ENCODE measurements at places on chromosomes 1 and 21. TPM values are rescaled to one million over a fixed set of nuclear protein-coding genes. Genes with fewer than 3 reads are reported as not detected.

- H3K36me3 ChIP-seq: no peaks in the 10 kb centered on the region
- no peaks in the 10 kb centered on the region for H3K27me3 ChIP-seq
- H3K4me1 ChIP-seq: peaks cover 26% of the 10 kb centered on the region
- H3K4me3 ChIP-seq: peak overlapping the region; percentile 76
Measured at GRCh38 chr1:44355582-44356305, 687 bp upstream of the ERI3 start.

DNA sequence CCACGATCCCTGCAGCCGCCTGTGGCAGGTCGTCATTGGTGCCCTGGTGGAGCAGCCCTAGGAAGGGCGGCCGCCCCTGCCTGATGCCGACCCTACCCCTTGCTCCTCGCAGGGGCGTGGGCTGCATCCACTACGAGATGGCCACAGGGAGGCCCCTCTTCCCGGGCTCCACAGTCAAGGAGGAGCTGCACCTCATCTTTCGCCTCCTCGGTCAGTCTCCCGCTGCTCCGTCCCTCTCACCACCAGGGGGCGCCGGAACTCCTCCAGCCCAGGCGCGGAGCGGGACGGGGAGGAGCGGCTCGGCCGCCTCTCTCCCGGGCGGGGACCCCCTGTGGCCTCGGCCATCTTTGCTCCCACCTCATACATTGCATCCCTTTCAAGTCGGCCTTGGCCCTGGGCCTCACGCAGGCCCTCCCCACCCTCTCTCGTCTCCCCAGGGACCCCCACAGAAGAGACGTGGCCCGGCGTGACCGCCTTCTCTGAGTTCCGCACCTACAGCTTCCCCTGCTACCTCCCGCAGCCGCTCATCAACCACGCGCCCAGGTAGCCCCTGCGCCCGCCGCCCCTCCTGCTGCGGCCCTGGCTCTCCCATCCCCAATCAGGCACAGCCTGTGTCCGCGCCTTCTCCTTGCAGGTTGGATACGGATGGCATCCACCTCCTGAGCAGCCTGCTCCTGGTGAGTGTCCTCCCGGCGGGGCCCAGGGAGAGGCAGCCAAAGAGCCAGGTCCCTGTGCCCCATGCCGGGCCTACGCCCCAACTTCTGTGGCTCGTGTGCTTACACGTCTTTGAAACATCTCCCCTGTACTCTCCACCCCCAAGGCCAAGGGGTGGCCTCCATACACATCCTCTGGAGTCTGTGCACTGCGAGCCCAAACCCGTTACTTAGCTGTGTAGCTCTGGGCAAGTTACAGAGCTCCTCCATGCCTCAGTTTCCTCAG lies 24.7 kb downstream of the CDK18 start:
- H3K27me3 ChIP-seq: peaks cover 9% of the 10 kb centered on the region
- H3K4me1 ChIP-seq: peaks cover 10% of the 10 kb centered on the region
- no peak for DNase-seq
- peak overlapping the region; percentile 46 for H3K4me3 ChIP-seq
- H3K27ac ChIP-seq: no peak overlapping the region

DNA sequence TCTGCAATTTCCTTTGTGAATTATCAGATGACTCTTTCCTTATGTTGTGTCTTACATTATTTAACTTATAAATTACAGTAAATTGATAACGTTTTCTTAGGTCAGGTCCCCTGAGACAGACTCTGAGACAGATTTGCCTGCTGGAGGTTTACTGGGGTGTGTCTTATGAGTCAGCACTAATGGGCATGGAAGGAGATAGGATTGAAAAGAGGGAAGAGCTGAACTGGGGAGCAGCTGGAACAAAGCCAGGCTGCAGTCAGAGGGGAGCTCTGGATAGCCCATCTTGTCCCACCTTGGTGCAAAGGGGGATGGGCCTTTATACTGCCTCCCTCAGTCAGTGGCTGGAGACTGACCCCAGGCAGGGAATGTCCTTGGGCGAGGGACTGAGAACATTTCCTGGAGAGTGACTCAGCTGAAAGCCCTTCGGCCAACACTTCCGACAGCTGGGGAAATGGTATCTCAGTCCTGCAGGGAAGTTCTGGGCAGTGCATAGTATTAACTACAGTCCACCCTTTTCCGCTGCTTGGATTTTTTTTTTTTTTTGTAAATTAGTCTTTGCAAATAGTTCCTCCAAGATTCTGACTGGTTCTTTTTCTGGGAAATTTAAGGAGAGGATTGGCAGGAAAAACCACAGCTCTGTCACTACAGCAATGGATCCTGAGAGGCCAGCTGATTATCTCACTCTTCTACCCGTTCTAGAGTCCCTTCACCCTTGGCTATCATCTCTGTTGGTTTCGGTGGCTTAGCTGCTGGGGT lies 39.1 kb upstream of the CDC42BPA start:
- DNase-seq: no peak
- H3K27me3 ChIP-seq: no peaks in the 10 kb centered on the region
- H3K27ac ChIP-seq: peak overlapping the region; percentile 56
- no peaks in the 10 kb centered on the region for H3K36me3 ChIP-seq

DNA sequence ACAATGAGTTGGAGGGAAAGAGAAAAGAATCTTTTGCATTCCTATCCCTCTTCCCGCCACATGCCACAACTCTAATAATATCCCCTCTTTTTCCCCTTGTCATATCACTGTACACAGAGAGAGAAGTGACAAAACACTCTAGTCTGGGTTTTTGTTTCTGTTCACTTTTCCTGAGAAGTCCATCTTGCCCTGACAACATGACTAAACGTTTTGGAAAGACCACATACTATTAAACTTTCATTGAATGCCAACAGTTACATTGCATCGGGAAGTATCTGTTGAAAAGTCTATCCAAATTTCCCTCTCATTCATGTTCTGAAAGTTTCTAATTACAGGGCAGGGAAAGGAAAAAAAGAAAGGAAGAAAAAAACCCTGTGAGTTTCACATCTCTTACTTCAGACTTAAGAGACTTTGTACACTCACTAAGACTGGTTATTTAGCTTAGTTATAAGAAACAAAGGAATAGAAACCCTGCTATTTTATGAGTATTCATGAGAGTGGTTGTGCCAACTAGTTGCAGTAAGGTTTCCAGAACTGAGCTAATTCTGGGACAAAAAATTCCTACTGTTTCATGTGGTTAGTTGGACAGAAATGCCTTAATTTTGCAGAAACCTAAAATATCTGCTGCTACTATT lies 16.9 kb downstream of the PLA2G4A start:
- H3K4me1 ChIP-seq: peaks cover 32% of the 10 kb centered on the region
- no peaks in the 10 kb centered on the region for H3K36me3 ChIP-seq
- no peak overlapping the region for H3K27ac ChIP-seq

DNA sequence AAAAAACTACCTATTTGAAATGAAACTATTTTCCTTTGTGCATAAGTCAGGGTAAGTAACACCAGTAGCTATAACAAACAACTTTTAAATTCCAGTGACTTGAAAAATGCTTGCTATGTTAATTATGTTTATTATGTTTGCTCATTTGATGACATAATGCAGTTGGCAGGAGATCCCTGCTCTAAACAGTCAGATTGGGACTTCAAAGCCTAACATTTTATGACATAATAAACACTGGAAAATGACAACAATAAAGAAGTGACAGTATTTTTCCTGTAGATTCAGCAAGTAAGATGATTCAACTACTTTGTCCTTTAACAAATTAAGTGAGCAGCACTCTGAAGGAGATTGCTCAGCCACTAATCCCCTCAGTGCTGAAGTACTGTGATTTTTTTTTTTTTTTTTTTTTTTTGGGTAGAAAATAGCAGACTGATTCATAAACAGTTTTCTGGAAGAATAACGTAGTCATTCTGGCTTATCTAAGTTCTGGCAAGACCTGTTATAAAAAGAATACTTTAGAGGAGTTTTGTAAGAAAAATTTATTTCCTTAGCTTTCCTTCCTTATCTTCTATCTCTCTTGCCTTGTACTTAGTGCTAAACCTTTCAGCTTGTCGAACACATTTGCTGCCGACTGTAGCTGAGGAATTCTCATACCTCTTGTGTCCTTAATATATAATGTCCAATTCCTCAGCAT lies 207.2 kb downstream of the PTGER3 start:
- no peak overlapping the region for H3K27ac ChIP-seq
- no peaks in the 10 kb centered on the region for H3K36me3 ChIP-seq
- no peak overlapping the region for H3K4me3 ChIP-seq
- H3K4me1 ChIP-seq: no peaks in the 10 kb centered on the region

DNA sequence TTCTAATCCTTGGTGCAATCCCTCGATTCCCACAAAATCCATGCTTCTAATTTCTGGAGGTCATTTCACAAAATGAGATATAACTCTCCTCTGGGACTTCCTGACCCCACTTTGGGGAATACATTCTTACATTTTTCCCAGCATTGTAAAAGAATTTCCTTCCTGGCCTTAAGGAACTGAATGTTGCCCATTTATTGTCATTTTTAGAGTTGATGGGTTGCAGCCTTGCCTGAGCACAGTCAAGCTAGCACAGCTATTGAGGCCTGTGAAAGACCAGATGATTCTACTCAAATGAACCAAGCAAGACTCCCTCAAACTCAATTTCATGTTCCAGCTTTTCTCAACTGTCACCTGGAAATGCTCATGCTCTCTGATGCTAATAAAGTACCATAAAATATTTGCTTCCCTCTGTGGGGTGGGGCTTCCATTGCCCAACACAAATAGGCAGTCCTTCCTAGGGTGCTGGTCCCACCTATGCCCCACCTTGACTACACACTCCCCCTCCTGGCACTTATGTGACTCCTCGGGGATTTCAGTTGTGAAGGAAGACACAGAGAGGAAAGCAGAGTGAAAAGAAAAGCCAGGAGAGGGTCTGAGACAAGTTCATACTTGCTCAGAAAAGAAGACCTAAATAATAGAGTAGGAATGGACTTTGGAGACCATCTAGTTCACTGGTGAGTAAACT lies 24.0 kb upstream of the CDC7 start:
- no peak for DNase-seq
- no peaks in the 10 kb centered on the region for H3K4me1 ChIP-seq
- H3K36me3 ChIP-seq: no peaks in the 10 kb centered on the region
- no peak overlapping the region for H3K27ac ChIP-seq

Gene SMIM1
- 12.4 TPM for total RNA-seq

GRCh38 chr1:109837852-109838570 lies 72.6 kb upstream of the CSF1 start:
- no peaks in the 10 kb centered on the region for H3K4me1 ChIP-seq
- H3K4me3 ChIP-seq: no peak overlapping the region
- H3K36me3 ChIP-seq: no peaks in the 10 kb centered on the region
- DNase-seq: no peak

- no peaks in the 10 kb centered on the region for H3K36me3 ChIP-seq
- H3K27me3 ChIP-seq: no peaks in the 10 kb centered on the region
- DNase-seq: peak; percentile 88
Measured at GRCh38 chr1:247111700-247112478, 7.7 kb upstream of the ZNF669 start.

- H3K36me3 ChIP-seq: no peaks in the 10 kb centered on the region
- no peaks in the 10 kb centered on the region for H3K4me1 ChIP-seq
- no peak for DNase-seq
- H3K27ac ChIP-seq: no peak overlapping the region
- no peak overlapping the region for H3K4me3 ChIP-seq
- no peaks in the 10 kb centered on the region for H3K27me3 ChIP-seq
Measured at GRCh38 chr1:54437783-54438182, 31.6 kb upstream of the SSBP3 start.

Data from esophagus muscularis mucosa (tissue), 4 donors.